ENCODE measurements at places on chromosomes 11 and 22. TPM values are rescaled to one million over a fixed set of nuclear protein-coding genes. Genes with fewer than 3 reads are reported as not detected.

- no peak for DNase-seq
These were observed 15.1 kb downstream of the MYEOV start for GRCh38 chr11:69308936-69309615.

The NXPE4 gene
- not detected for total RNA-seq

DNA sequence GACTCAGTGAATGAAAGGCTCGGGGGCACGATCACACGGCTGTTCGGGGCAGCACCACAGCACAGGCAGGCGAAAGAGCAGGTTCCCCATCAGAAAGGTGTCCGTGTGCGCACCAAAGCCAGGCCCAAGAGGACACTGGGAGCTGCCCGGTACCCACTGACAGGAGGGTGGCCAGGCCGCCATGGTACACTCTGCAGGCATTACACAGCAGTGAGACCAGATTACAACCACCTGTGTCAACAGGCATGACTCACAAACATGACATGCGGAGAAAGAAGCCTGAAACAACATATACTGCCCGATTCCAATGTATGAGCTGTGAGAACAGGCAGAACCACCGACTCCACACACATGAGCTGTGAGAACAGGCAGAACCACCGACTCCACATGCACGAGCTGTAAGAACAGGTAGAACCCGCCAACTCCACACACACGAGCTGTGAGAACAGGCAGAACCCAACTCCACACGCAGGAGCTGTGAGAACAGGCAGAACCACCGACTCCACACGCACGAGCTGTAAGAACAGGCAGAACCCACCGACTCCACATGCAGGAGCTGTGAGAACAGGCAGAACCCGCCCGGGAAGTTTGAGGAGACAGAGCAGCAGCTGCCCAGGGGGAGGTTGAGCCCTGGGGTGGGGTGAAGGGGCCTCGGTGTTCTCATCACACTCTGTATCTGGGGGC lies 32.6 kb downstream of the KIAA0930 start:
- no peak for DNase-seq

The NUP160 gene
- 60.0 TPM for total RNA-seq

- no peak for DNase-seq
These were observed 9.2 kb upstream of the TTLL1 start for GRCh38 chr22:43098356-43098755.

The F2 gene
- not detected for total RNA-seq

GRCh38 chr11:4862447-4863236 lies 13.6 kb upstream of the OR51S1 start:
- no peak for DNase-seq

GRCh38 chr11:6298605-6299004 lies 21.7 kb downstream of the CAVIN3 start:
- DNase-seq: peak; percentile 47

DNA sequence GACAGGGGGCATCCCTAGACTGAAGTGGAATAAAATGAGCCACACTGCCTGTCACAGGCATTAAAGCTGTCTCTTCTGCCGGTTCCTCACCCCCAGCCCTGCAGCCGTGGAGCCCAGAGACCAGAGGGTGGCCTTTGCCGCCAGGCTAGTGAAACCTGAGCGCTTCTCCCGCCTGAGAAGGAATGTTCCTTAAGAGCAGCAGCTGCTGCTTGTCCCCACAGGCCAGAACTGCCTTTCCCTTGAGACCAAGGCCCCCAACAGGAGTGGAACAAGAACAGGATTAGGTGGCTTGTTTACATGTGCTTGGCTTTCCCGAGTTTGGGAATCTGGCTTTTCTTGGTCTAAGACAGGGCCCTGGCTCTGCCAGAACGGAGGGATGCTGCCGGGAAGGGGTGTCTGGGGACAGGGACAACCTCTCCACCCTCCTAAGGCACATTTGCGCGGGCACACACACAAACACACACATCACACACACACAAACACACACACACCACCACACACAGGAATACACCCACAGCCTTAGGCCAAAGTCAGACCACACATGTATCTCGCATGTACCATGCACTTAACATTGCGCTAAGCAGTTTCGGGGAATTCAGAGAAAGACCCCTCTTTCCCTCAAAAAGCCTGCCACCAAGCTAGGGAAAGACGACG lies 91.8 kb downstream of the FEZ1 start:
- DNase-seq: no peak

The HEPN1 gene
- not detected for total RNA-seq

- no peak for DNase-seq
These were observed 13.6 kb downstream of the RNF215 start for GRCh38 chr22:30373331-30374325.

Measured in activated CD8-positive, alpha-beta memory T cell treated with anti-CD3 and anti-CD28 coated beads, Interleukin-2, amount 10 ng/mL, durations not matched to agents 7 days and 5 days (primary cell).